Suprapubic skin (tissue), 4 donors: ENCODE measurements at places on chromosomes 4 and X.
A peak's percentile ranks its signal among the peaks of the same experiment; 100 is the strongest.

DNA sequence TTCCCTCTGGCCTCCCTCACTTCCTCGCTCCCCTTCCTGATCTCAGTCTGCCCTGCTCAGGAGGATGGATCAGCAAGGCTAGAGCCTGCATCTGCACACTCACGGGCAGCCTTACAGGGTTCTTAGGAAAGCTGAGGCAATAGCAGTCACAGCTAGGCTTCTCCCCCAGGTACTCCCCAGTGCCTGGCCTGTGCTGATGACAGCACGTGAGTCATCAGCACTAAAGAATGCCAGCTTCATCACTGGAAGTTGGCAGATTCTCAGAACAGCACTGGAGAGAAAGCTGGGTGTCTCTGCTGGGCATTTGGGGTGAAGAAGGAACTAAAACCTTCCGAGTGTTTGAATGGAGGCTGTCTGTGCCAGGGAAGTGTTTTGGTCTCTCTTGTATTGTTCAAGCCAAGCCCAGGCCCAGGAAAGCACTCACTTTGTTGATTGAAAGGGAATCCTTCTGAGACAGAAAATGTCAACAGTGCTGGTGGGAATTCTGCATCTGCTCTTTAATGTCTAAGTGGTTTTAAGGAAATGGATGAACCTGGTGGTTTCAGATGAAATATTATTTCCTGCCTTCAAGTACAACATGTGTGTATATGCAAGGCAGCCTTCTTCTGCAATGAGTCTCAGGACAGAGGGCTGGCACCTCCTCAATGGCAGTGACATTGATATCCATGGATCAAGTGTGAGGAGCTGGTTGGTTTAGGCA lies 73.0 kb upstream of the SCOC start:
- DNase-seq, result no peak

GRCh38 chr4:19425146-19425545 lies 826.6 kb upstream of the SLIT2 start:
- DNase-seq, result no peak

GRCh38 chr4:83831588-83831987 lies 295.7 kb downstream of the GPAT3 start:
- DNase-seq, result no peak

GRCh38 chr4:30808276-30808675 lies 88.1 kb downstream of the PCDH7 start:
- no peak for DNase-seq

- DNase-seq, result no peak
Measured at GRCh38 chr4:140255467-140255866, 101.5 kb upstream of the MAML3 start.

GRCh38 chr4:134200811-134201215 lies 776 bp downstream of the PABPC4L start:
- peak; percentile 48 for DNase-seq
